ENCODE measurements at places on chromosomes 1 and 21.

GRCh38 chr1:40803902-40804301 lies 20.3 kb downstream of the KCNQ4 start:
- DNase-seq, result no peak

DNA sequence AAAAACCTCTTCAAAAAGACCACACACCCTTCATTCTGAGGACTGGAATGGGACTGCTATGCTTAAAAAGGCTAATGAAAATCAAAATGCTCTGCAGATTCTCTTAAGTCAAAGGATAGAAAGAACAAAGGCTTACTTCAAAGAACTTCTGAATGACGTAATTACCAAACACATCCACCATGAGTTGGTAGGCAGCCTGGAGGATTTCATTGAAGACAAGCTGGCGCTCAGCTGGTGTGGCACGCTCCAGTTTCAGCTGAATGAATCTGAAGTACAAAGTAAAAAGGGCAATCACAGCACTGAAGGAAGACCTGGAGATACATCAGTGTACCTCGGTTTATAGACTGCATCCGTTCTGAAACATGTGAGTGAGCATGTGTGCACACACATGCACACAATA lies 43.5 kb upstream of the SDC3 start:
- DNase-seq, result no peak

- DNase-seq, result peak; percentile 77
Observed at GRCh38 chr1:66402194-66402593, 131.8 kb upstream of the SGIP1 start.

- no peak for DNase-seq
Observed at GRCh38 chr1:8138673-8139072, 112.6 kb upstream of the ERRFI1 start.

DNA sequence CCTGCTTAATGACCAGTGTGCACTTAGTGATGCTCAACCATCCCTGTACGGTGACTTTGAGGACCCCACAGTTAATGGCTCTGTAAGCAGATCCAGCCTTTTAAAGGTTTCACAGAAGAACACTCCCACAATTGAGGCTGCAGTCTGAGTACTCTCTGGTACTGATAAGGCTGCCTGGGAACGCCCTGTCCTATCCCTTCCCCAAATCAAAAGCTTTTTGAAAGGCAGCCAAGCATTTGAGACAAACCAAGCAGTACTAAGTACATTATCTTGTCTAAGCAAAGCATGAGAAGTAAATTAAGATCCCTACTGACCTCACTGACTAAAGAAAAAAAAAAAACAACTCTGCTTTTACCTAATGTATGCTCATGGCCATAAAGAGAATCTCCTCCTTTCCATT lies 60.7 kb downstream of the SH3GLB1 start:
- no peak for DNase-seq

GRCh38 chr1:36824390-36824861 lies 209.9 kb downstream of the GRIK3 start:
- no peak for DNase-seq

GRCh38 chr1:62187548-62187947 lies 7.1 kb upstream of the L1TD1 start:
- DNase-seq, result no peak

DNA sequence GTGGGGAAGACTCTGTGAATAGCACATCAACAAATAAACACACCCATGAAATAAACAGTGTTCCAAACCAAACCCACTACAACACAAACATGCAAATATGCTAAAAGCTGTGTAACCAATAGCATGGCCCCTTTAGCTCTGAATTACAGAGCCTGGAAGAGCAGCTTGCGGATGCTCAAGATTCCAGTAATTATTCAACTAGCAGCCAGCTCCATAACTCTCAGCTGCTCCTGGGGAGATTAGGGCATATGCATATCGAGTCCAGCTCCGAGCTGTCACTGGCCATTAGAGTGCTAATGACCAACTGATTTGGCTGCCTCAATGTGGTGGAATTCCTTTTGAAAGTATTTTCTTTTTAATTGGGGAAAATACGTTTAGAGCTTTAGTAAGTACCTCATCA lies 207.1 kb downstream of the HHAT start:
- DNase-seq, result no peak

DNA sequence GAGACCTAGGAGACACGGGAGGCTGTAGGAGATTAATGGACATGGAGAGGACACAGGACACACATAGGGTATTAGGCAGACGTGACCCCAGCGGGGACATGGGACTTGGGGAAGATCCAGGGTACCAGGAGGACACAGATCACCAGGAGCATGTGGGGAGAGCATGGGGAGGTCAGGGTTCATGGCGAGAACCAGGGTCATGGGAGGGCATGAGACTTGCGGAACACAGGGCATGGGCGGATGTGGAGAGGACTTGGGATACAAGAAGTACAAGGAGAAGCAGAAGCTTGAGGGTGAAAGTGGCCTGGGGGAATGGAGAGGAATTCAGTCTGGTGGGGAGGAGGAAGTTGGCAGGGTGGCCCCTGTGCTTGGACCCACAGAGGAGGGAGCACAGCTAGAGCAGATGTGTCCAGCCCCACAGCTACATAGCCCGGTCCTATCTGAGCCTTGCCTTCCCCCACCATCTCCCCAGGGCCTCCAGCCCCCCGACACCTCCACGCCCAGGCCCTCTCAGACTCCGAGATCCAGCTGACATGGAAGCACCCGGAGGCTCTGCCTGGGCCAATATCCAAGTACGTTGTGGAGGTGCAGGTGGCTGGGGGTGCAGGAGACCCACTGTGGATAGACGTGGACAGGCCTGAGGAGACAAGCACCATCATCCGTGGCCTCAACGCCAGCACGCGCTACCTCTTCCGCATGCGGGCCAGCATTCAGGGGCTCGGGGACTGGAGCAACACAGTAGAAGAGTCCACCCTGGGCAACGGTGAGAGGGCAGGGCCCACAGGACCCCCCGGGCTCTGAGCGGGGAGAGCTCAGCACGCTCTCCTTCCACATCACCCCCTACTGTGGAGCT lies 12.1 kb downstream of the TIE1 start:
- no peak for DNase-seq

GRCh38 chr1:185363205-185363604 lies 46.2 kb upstream of the IVNS1ABP start:
- DNase-seq, result no peak

- no peak for DNase-seq
Observed at GRCh38 chr1:162537216-162537615, 24.3 kb upstream of the UAP1 start.

DNA sequence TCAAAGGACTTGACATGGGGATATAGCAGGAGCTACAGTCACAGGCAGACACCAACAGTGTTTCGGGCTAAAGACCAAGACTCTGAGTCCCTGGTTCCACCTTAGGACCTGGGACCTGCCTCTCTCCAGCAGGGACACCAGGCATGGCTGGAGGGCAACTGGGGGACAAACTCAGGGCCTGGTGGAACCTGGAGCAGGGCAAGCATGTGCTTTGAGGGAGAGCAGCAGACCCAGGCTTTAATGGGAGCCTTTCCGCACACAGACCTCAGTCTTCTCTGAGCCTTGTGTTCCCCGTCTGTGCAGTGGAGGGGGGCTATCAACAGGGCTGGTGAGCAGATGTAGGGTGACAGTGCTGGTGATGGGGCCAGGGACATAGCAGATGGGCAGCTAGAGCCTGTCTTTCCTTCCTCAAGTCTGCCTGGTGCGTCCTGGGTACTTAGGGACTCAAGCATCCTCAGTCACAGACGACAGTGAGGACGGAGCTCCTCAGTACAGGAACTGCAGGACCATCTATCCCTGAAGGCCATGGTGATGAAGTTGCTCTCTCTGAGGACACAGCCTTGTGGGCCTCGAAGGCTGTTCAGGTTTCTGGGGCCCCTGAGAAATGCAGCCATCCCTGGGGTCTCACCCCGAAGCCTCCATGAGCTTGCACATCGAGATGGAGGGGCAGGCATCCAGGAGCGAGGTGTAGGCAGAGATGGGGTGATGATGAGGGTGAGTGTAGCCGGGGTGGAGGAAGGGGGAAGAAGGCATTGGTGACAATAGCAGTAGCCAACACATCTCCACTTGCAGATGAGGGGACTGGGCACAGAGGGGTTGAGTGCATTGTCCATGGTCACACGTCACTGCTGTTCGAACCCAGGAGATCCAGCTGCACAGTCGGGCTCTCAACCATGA lies 593.4 kb downstream of the PTPRU start:
- no peak for DNase-seq

DNA sequence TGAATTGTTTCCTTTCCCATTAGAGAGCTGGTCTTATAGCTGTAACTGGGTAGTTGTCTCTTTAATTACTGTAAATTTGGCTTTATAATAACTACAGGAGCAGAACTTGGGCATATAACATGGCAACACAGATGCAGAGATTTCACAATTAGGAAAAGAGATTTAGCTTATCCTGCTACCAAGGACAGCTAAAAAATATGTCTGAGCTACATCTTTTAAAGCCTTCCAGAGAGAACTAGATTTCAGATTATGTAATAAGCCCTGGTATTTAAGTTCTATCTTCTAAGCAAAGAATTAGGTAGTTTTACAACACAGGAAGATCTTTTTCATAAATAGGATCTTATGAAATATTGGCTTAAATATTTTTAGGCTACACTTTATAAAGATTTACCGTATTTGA lies 313.8 kb downstream of the S1PR1 start:
- no peak for DNase-seq

- DNase-seq, result no peak
Observed at GRCh38 chr21:33024201-33025103, 1.3 kb upstream of the OLIG2 start.

- DNase-seq, result no peak
Observed at GRCh38 chr1:33616780-33617179, 144.3 kb downstream of the ZSCAN20 start.

DNA sequence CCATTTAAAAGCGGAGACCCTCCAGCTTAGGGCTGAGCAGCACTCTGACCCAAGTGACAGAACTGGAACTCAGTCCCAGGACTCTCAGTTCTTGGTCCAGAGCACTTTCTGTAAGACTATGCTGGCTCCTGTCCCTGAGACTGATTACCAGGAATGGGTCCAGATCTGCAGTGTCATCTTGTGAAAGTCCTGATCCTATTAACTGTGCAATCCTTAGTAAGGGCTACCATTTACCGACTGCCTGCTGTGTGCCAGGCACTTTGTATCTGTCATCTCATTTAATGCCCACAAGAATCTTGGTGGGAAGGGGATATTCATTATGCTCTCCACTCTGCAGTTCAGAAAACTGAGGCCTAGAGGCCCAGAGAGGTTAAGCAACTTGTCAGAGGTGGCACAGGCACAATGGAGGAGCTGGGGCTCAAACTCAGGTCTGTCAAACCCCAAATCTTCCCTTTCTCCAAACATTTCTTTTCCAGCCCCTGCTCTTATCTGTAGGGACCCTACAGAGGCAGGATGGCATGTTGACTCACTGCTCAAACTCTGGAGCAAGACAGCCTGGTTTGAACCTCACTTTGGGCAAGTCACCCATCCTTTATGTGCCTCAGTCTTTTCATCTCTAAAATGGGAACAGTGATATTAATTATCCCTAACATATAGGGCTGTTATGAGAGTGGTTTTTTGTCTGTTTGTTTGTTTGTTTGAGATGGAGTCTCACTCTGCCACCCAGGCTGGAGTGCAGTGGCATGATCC lies 57.6 kb upstream of the IFNLR1 start:
- DNase-seq, result no peak

GRCh38 chr1:203954788-203955552 lies 93.6 kb downstream of the SNRPE start:
- DNase-seq, result no peak

- no peak for DNase-seq
Observed at GRCh38 chr1:3555131-3555920, 56.0 kb downstream of the MEGF6 start.

GRCh38 chr1:157021688-157022087 lies 23.9 kb downstream of the ARHGEF11 start:
- no peak for DNase-seq

GRCh38 chr1:55928576-55928975 lies 650.8 kb downstream of the PLPP3 start:
- no peak for DNase-seq

GRCh38 chr1:34055818-34056217 lies 109.2 kb downstream of the CSMD2 start:
- no peak for DNase-seq

- DNase-seq, result no peak
Observed at GRCh38 chr1:26768755-26769154, 19.0 kb upstream of the PIGV start.

DNA sequence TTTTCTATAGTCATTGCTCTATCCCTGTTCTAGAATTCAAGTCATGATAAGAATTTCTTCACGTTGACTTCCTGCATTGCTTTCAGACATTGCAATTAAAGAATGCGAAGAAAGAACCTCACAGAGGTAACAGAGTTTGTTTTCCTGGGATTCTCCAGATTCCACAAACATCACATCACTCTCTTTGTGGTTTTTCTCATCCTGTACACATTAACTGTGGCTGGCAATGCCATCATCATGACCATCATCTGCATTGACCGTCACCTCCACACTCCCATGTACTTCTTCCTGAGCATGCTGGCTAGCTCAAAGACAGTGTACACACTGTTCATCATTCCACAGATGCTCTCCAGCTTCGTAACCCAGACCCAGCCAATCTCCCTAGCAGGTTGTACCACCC lies 10.6 kb downstream of the APCS start:
- DNase-seq, result no peak

DNA sequence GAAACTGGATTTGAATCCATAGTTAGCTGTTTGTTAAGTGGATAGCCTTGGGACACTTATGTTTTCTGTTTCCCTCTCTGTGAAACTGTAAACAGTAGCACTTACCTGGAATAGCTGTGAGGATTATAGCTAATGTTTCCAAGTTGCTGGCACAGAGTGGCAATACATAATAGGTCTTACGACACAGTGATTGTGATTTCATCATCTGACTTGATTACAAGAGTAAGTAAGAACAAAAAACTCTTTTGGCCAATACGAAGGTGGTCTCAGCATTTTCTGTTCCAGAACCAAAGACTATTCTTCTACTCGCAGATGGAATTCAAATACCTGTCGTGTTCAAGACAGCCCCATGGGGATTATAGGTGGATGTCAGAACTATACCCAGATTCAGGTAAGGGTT lies 2.1 kb downstream of the C8B start:
- DNase-seq, result no peak

DNA sequence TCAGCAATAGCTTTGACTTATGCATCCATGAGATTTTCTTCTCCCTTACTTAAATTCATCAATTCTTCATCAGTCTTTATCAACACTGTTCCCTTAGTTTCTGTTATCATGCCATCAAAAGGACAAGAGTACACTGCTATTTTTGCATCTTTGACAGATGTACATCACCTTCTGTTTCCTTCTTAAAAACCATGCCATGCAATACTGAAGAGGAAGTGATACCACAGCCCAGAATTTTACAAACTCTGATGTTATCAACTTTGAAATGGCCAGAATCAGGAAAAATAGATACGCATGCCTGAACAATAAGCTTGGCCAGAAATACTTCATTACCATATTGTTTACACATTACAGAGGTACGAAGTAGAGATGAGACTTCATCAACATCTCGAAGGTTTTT lies 21.1 kb downstream of the FMO5 start:
- DNase-seq, result no peak

DNA sequence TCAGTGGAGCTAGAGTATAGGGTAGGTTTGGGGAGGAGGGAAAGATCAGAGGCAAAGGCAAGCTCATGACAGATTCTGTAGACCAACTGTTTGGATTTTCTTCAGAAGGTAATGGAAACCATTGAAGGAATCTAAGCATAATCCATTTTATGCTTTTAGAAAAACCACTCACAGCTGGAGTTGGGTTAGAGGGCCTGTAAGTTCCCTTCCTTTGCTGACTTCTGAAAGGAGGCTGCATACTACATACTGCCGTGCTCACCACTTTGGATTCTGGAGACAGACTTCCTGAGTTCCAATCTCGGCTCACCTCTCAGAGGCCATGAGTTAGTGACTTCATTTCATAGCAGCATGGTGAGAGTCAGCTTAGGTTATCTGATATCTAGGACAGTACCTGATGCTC lies 6.4 kb upstream of the SYT2 start:
- no peak for DNase-seq

GRCh38 chr21:26052057-26052456 lies 118.5 kb downstream of the APP start:
- DNase-seq, result no peak

All from NCI-H1436 (cell line).